ENCODE measurements at places on chromosomes 7 and 10.

GRCh38 chr10:112262546-112262945 lies 20.7 kb upstream of the TECTB start:
- no peak for DNase-seq

DNA sequence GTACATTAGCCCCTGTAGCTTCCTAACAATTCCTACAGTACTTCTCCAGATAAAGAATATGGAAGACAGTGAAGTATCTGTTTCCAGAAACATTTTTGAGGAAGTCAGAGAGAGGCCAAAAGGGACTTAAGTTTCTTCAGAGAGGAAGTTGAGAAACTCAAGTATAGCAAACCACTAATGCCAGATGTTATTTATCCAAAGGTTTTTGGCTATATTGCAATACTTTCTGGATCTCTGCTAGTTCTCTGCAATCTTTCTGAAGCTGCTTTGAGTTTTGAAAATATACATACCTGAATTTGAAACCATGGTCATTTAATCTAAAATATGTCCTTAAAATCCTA lies 64.7 kb downstream of the BICC1 start:
- DNase-seq = no peak

- no peak for DNase-seq
Measured at GRCh38 chr10:3969876-3970666, 185.1 kb upstream of the KLF6 start.

DNA sequence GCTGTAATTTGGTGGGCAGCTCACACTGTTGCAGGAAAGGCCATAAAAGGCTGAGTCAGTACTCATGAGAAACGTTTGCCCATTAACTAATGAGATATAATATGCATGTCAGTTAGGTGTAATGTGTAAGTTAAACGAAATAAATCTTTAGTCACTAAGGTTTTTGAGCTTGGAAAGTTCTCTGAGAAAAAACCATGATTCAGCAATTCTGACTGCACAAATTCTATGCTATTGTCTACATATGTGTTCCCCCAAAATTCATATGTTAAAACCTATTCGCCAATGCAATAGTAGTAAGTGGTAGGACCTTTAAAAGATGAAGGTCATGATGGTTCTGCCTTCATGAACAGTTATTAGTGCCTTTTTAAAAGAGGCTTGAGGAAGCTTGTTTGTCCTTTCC lies 559.7 kb upstream of the LRRTM3 start:
- no peak for DNase-seq

DNA sequence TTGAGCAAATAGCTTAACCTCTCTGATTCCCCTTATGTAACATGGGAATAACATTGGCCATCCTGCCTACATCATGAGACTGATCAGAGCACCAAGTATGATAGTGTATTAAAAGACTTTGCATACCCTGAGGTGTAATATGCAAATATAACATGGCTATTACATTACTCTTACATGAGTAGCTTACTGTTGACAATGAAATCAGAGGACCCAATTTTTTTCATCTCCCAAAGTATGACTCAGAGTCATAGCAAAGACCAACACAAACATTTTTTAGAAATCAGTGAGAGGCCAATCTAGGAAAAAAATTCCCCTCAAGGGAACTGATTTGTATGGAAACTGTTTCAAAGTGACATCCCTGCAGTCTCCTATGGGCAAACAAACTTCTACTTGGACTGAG lies 47.0 kb upstream of the TMEM140 start:
- no peak for DNase-seq

Data from activated T-cell treated with anti-CD3 and anti-CD28 coated beads for 1 hour (primary cell).